ENCODE measurements at places on chromosomes 1 and 21. TPM values are rescaled to one million over a fixed set of nuclear protein-coding genes. Genes with fewer than 3 reads are reported as not detected.

DNA sequence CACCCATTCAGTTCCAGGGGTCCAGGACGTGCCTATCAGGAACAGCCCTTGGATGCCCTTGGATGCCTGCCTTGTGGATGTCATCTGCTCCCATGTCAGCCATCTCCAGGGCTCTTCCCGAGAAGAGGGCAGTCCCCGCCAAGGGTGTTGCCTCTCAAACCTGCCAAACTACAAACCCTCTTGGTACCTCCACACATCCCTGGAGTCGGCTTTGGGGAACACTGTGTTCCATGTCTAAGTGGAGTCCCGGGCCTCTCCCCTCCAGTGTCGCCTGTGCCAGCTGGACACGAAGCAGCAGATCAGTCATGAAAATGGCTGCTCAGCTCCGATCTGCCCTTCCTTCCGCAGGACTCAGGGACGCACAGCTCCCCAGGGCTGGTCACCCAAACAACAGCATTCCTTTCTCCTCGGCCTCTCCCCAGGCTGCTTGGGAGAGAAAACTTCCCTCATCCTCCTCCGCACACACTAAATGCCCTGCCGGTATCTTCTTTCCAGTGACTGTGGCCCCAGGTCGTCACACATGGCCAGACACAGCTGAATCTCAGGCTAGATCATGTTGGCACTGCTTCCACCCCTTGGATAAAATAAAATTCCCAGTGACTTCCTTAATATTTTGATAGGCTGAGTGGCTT is 53.4 kb downstream of the GALNT2 start:
- ATAC-seq = peak; percentile 77

DNA sequence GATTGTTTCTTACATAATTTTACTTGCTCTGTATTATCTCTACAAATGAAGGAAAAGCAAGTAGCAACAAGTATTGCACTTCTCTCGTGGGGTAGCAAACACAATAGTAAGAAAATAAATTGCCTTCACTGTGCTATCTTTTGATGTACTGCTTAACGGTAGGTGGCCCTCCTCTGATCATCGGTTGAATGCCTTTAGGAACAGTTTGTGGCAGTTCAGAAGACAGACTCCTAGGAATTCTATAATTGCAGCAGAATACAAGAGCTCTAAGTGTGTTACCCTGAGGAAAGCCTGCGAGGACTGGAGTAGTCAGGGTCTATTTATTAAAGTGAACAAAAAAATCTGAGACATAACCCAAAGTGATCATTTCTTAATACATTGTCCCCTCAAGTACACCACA is 1135.9 kb downstream of the KCNT2 start:
- ATAC-seq = no peak

GRCh38 chr1:219405531-219406331 is 207.2 kb downstream of the ZC3H11B start:
- no peak for ATAC-seq

DNA sequence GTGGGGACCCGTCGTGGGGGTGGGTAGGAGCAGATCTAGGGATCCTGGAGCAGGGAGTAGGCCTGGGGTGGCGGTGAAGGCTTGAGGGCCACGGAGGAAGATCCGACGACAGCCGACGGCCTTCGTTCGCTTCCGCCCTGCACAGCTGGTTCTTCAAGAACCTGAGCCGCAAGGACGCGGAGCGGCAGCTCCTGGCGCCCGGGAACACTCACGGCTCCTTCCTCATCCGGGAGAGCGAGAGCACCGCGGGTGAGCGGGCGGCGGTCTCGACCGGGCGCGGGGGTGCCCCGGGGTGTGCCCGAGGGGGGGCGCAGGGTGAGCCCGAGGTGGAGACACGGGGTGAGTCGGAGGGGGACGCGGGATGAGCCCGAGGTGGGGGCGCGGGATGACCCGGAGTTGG is 16.5 kb upstream of the HDAC1 start:
- ATAC-seq = no peak

Gene NMNAT2
- total RNA-seq = 1.7 TPM

GRCh38 chr1:4353090-4353856 is 301.1 kb upstream of the AJAP1 start:
- no peak for ATAC-seq

Gene CBR3
- 16.7 TPM for total RNA-seq

DNA sequence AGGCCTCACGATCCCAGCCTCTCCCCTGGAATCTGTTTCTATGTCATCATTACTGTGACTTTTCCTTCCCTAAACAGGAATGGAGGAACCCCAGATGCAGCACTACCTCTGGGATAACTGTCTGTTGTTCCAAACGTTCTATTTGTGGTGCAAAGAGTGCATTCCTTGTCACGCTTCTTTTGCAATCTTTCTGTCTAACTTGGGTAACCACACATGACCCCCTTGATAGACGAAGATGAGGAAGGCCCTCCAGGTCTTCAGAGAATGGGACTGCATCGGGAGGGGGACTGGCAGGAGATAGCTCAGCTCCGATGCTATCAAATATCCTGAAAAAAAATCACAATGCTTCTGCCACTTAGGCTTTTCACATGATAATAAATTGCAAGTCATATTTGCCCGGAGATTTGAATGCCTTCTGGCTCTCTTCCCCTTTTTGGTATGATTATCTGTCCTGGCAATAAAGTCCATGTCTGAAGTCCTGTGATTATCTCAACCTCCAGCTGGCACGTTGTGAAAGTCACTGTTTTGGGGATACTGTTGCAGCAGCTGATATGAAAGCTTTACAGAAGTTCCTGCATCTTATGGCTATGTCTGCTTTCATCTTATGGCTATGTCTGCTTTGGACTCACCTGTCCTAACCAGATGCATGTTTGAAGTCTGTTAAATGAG is 148.7 kb upstream of the LMO4 start:
- no peak for ATAC-seq

GRCh38 chr1:64956733-64957441 is 9.5 kb downstream of the JAK1 start:
- ATAC-seq = peak; percentile 19

GRCh38 chr1:82152356-82153271 is 351.9 kb downstream of the ADGRL2 start:
- ATAC-seq = no peak

DNA sequence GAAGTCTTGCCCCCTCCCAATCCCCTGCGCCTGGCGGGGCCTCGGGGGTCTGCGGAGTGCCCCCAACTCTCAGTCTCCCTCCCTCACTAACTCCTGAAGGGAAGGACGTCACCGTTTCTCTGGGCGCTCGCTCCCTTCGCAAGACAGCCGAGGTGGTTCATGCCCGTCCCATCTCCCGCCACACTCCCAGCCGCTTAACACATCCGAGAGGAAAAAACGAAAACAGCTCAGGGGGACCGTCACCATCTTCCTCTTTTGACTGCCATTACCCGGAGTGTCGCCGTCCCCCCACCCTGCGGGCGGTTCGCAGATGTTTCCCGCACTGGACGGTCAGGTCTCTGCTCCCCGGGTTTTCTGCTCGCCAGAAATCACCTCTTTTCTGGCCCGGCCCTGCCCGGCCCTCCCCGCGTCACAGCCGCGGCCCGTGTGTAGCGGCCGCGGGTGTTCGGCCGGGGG is 532 bp downstream of the ERO1B start:
- peak; percentile 59 for ATAC-seq

DNA sequence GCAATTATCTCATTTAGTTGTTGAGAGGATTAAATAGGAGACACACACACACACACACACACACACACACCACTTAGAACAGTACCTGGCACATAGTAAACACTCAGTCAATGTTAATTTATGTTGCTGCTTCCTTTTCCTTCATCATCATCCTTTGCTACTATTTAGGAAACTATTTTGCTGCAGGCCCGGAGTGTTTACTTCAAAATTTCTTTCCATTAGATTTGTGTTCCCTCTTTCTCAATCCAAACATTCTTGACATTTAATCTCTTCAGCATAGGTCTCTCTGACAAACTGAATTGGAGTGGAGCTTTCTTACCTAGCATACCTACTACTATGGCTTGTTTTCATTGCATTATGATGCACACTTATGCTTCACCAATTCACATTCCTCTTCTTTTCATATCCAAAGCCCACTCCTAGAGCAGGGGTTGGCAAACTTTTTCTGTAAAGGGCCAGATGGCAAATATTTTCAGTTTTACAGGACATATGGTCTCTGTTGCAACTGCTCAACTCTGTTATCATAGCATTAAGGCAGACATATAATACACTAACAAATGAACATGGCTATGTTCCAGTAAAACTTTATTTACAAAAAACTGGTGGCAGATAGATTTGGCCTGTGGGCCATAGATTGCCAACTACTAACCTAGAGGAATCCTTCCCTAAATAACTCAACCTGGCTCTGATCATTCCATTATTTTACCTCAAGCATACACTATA is 49.5 kb downstream of the SCMH1 start:
- no peak for ATAC-seq

DNA sequence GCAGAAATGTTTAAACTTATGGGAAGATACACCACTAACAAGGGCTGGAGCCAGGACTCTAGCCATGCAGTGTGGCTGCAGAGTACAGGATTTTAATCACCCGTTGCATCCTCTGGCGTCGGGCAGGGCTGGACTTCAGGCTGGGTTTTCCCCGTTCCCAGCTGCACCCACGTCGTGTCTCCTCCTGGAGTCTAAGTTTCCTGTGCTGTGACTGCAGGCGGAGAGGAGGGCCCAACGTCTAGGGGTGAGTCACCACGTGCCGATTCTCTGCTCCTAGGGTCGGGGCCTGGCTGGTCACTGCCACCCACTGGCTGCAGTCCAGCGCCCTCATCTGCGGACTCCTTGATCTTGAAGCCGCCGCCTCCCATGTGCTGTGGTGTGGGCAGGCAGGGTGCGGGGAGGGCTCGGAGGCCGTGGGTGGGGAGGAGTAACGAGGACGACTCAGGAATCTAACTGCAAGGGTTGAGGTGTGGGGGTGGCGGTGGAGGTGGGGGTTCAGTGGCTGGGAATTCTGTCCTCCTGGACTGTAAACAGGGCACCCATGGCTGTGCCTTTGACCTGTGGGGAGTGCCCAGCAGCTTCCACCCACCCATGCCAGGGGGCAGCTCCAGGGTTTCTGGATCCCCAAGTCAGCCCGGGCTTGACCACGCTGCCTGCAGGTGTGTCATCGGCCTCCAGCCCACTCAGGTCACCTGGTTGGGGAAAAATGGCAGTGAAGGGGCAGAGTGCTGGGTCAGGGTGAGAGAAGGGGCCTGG is 77.8 kb downstream of the ALPL start:
- ATAC-seq = peak; percentile 66

Gene PRAMEF14
- not detected for total RNA-seq

GRCh38 chr1:65398083-65398482 is 22.4 kb upstream of the LEPR start:
- ATAC-seq = no peak

GRCh38 chr1:53591924-53592323 is 132.7 kb downstream of the DMRTB1 start:
- no peak for ATAC-seq

Gene GJA9
- total RNA-seq = not detected

GRCh38 chr1:116755066-116755465 is 836 bp downstream of the CD2 start:
- ATAC-seq = no peak

Gene CLDN8
- 2.1 TPM for total RNA-seq

Gene CHI3L2
- total RNA-seq = 0.42 TPM

- no peak for ATAC-seq
These were observed 1.2 kb downstream of the MFN2 start for GRCh38 chr1:11981378-11982009.

Gene ZNHIT6
- 23.5 TPM for total RNA-seq

Gene KRTAP13-2
- not detected for total RNA-seq

- ATAC-seq = no peak
These were observed 92.3 kb downstream of the SPATA46 start for GRCh38 chr1:162284206-162284955.

GRCh38 chr1:40692429-40692895 is 958 bp downstream of the NFYC start:
- peak; percentile 16 for ATAC-seq

DNA sequence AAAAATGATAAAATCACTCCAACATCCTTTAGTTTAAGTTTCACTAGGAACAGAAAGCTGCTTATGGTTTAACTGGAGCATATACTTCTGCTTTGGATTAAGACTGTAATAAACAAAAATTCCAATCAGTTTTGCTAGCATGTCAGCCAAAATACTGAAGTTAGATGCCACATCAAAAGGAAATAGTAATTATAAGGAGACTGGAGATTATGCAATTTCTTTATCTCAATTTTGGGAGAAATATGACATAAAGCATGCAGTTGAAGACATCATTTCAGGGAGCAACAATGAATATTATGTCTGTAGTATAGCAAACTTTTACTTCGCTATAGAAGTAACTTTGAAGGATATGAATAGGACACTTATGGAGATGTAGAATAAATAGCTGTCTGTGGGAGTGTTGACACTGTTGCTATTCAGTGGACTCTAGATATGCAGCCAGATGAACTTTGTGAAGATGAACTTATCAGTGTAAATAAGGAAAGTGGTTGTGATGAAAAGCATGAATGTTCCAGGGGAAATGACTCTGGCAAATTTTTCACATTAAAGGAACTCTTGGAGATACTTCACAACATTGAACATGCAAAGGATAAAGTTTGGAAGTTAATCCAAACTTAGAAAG is 107.8 kb downstream of the RABGAP1L start:
- ATAC-seq = no peak

DNA sequence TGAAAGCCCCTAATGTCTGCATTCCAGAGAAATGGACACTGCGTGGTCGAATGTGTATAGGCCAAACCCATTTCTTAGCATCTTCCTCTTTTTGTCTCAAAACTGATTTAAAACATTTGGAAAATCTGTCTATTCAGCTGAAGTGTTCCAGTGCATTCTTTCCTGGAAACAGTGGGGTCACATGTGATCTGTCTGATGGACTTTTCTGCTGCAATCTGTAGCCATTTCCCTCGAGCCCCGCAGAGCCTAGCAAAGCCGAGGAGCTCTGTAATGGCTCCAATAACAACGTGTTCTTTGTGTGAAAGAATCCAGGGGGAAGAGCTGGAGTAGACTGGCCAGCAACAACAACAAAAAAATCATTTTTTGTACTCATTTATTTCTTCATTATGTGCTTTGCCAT is 329.3 kb downstream of the BARHL2 start:
- no peak for ATAC-seq

All from gastroesophageal sphincter (tissue), 4 donors.